Left ventricle myocardium inferior (tissue), 1 donor: ENCODE measurements at places on chromosomes 12 and 14. TPM values are rescaled to one million over a fixed set of nuclear protein-coding genes. Genes with fewer than 3 reads are reported as not detected.

GRCh38 chr12:31819427-31819826 is 90.6 kb upstream of the AMN1 start:
- no peak for DNase-seq

DNA sequence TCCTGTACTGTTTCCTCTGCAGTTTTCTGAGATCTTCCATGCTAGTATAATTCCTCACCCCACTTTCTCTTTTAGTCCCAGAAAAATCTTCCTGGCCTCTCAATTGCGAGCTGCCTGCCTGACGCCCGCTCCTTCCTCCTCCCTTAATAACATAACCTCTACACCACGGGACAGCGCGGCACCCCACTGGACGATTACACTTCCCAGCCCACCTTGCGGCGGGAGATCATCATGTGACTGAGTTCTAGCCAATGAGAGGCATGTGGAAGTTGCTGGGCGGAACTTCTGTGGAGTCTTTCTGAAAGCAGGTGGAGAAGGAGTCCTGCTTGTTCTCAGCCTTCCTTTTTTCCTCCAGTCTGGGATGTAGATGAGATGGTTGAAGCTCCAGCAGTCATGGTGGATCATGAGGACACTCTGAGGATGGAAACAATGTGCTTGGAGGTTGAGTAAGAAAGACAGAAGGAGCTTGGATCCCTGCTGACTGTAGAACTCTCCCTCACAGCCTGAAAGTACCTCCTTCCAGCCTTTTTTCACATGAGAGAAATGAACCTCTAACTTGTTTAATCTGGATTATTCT is 133.6 kb upstream of the VRK1 start:
- DNase-seq, result no peak

GRCh38 chr12:25056011-25056410 is 107.1 kb upstream of the BCAT1 start:
- no peak for DNase-seq

DNA sequence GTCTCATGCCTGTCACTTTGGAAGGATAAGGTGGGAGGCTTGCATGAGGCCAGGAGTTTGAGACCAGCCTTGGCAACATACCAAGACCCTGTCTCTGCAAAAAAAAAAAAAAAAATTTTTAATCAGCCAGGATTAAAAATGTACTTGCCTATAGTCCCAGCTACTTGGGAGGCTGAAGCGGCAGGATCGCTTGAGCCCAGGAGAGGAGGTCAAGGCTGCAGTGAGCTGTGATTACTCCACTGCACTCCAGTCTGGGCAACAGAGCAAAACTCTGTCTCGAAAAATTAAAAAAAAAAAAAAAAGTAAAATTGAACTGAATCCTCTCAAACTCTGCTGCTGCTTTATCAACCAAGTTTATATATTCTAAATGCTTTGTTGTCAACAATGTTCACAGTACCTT is 128.1 kb upstream of the AEBP2 start:
- no peak for DNase-seq

GRCh38 chr12:94889445-94890210 is 113.9 kb downstream of the NDUFA12 start:
- DNase-seq, result no peak

GRCh38 chr12:51814311-51815088 is 34.0 kb downstream of the FIGNL2 start:
- DNase-seq, result peak; percentile 81

DNA sequence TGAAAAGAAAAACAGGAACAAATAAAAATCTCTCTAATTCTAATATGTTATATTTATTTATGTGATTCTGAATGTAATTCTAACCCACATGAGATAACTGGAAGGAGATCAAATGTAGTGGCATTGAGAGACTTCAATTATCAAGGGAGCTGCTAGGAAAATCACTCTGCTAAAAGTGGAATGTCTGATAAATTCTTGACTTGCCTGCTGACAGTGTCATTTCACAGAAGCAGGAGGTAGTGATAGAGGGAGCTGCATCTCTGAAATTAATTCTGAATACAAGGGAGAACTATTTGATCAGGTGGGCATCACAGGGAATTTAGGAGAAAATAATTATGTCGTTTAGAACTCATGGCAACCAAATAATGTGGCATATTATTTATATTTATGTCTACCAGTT is 303.6 kb downstream of the BCAT1 start:
- DNase-seq, result no peak

LAG3 gene
- not detected for total RNA-seq
